ENCODE measurements at places on chromosomes 5 and 9. TPM values are rescaled to one million over a fixed set of nuclear protein-coding genes. Genes with fewer than 3 reads are reported as not detected.

DNA sequence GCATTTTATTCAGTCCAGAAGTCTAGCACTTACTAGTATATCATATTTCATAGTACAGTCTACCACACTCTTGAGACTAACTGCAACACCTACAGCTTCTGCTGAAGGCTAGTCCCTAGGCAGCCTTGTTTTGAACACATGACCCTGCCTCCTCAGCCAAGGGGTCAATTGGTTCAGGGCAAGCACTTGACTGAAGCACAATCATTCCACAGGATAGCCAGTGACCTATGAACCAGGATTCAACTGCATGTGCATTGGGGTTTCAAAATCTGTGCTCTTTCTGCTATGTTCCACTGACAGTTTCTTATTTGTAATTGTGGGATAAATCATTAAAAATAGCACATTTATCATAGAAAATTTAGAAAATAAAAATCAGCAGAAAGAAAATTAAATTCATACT is 186.8 kb downstream of the TMEM161B start:
- DNase-seq = no peak
- H3K4me1 ChIP-seq = no peaks in the 10 kb centered on the region
- no peaks in the 10 kb centered on the region for H3K36me3 ChIP-seq
- no peak overlapping the region for H3K27ac ChIP-seq

- H3K4me3 ChIP-seq = no peak overlapping the region
- no peaks in the 10 kb centered on the region for H3K4me1 ChIP-seq
- no peak for DNase-seq
Measured at GRCh38 chr5:7717691-7718090, 133.2 kb downstream of the CFAP90 start.

- no peaks in the 10 kb centered on the region for H3K4me1 ChIP-seq
- no peak for DNase-seq
- H3K27ac ChIP-seq = no peak overlapping the region
- H3K27me3 ChIP-seq = peaks cover 26% of the 10 kb centered on the region
Measured at GRCh38 chr5:1421521-1422341, 23.5 kb downstream of the SLC6A3 start.

DNA sequence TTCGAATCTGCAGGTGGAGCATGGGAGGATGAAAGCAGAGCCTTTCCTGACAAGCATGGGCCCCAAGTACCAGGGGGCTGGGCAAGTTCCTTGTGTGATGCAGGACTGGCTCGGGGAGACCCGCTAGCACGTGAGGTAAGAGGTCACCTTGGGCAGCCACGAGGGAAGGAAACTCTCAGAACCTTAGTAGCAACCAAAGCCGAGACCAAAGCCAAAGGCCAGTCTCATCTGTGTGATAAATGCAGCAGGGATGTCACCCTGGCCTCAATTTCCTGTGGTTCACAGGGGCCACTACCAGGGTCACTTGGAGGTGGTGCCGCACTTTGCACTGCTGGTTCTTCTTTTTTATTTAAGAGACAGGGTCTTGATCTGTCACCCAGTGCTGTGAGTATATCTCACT is 39.5 kb downstream of the PRRT1B start:
- no peaks in the 10 kb centered on the region for H3K27me3 ChIP-seq
- peaks cover 7% of the 10 kb centered on the region for H3K36me3 ChIP-seq
- H3K27ac ChIP-seq = no peak overlapping the region
- no peak overlapping the region for H3K4me3 ChIP-seq
- DNase-seq = no peak
- no peaks in the 10 kb centered on the region for H3K4me1 ChIP-seq

The PCDHA5 gene
- 4.4 TPM for total RNA-seq
